ENCODE measurements at places on chromosomes 3 and 15. TPM values are rescaled to one million over a fixed set of nuclear protein-coding genes. Genes with fewer than 3 reads are reported as not detected.

GRCh38 chr3:56689303-56689702 is 6.2 kb upstream of the TASOR start:
- no peak for DNase-seq

Gene LYZL4
- not detected for total RNA-seq

DNA sequence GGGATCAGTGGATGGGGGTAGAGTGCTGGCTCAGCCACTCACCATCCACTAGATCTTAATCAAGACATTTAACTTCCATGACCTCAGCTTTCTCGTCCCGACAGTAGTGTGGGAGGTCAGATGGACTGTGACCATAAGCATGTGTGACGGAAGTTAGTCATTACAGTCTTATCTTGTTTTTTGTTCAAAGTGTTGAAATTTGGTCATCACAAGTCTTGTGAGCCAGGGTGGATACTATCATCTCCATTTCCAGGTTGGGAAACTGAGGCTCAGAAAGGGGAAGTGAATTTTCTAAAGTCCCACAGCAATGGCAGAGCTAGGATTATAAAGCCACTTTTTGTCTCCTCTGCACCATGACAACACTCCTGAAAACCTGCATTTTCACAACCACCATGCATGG is 32.0 kb upstream of the ITGA11 start:
- DNase-seq = no peak

Gene NANOGP8
- total RNA-seq = not detected

GRCh38 chr15:75090388-75090734 is 67.0 kb downstream of the PPCDC start:
- DNase-seq = no peak

DNA sequence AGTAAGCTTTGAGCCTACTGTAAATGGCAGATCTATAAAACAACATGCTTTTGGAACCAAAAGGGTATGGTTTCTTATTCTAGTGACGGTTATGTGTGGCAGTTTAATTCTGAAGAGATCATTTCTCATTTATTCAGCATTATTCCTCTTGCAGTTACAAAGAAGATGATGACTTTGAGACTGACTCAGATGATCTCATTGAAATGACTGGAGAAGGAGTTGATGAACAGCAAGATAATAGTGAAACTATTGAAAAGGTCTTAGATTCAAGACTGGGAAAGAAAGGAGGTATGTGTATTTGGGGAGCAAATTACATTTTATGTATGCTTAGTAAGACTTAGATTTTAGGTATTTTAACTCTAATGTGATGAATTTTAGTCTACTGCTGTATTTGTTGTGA is 41.5 kb downstream of the CHD2 start:
- DNase-seq = no peak

Gene IL12A
- 0.20 TPM for total RNA-seq

DNA sequence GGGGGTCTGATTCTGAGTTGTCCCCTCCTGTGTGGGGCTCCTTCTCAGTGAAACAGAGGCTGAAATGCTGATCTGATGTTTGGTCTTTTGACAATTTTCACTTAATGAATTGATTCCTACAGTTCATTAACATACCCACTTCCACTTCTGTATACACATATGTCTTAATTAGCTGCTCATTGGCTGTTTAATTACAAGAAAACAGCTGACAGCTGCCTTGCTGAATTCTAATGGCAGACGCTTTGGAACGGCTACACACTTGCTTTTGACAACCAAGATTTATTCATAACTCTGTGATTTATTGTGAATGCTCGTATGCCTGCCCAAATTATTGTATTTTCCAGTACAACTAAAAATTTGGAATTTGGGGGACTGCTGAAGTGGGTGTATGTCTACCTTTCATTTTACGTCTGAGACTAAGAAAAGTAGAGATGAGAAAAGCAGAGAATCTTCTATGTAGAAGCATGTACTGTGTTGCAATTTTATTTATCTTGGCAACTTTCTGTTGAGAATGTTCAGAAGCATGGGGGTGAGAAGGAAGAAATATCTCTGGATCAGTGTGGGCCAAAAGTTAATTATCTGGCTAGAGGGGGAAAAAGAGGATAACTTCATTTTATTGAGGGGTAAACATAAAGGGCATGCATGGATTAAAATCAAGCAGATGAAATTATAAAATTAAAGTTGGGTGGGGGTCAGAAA is 46.5 kb upstream of the ICE2 start:
- no peak for DNase-seq

GRCh38 chr3:118760585-118761290 is 273.9 kb downstream of the IGSF11 start:
- no peak for DNase-seq

Gene MKRN3
- 0.28 TPM for total RNA-seq

All from foreskin keratinocyte (primary cell).